NCI-H1105 (cell line): ENCODE measurements at places on chromosomes 2 and 18.

DNA sequence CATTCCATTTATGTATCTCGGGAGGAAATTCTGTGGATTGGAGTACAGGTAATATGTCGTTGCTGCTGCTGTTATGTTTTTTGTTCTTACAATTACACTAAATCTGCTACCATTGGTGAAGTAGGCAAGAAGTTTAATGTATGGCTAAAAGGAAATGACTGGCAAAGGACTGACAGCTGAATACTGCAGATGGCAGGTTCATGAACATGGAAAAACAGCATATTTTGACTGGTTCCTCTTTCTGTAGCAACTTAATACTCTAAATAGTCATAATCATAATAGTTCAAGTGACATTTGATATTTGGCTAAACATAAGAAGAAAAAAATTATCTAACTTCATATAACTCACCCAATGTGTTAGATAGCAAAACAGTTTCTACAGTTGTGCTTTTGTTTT, 84.5 kb upstream of the PGAP1 start:
- no peak for DNase-seq

DNA sequence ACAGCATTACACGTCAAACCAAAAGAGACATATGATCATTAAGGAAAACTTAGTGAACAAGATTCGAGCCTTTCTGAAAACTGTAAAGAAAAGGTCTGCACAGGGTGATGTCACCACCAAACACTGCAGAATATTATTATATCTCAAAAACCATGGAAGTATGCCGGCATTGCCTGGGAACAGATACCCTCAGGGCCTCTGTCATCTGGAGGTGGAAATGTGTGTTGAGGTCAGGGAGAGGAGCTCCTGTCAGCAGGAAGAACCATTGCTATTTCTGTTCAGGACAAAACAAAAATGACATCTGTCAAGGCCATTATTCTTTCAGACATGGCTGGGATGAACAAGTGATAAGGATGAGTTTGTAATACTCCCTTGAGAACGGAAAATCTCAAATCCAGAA, 365.9 kb upstream of the TRIB2 start:
- DNase-seq, result no peak

DNA sequence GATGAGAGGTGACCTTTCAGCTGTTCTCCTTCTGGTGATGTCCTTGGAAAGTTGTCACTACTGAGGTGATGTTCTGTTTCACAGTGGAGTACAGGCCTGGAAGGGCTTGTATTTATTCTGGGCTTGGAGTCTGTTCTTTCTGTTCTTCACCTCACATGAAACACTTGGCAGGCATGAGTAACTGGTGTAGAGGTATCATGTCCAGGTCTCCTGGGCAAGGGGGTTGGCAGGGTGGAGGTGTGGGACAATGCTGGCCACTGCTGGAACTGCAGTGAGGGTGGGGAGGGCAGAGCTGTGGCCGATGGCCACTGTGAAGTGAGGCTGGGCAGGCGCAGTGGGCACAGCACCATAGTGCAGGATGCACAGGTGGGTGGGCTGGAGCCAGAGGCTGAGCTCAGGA, 35.4 kb downstream of the PLEKHB2 start:
- DNase-seq, result no peak

GRCh38 chr2:149021761-149022160, 16.7 kb upstream of the LYPD6B start:
- no peak for DNase-seq

DNA sequence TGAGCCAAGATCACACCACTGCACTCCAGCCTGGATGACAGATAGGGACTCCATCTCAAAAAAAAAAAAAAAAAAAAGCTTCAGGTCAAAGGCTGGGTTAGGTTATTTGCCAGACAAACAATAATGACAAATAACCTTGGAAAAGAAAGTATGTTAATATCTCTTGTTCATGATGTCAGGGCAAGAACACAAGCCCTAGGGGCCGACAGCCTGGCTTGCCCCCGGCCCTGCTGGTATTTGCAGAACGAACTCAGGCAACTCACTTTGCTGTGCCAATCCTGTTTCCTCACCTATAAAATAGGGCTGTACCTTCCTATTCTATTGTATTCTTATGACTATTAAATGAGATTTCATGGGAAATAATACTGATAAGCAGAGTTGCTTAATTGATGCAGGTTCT, 75.4 kb upstream of the CDC42EP3 start:
- DNase-seq, result no peak

- DNase-seq, result no peak
Observed at GRCh38 chr2:52613064-52613463, 1154.5 kb upstream of the CHAC2 start.

DNA sequence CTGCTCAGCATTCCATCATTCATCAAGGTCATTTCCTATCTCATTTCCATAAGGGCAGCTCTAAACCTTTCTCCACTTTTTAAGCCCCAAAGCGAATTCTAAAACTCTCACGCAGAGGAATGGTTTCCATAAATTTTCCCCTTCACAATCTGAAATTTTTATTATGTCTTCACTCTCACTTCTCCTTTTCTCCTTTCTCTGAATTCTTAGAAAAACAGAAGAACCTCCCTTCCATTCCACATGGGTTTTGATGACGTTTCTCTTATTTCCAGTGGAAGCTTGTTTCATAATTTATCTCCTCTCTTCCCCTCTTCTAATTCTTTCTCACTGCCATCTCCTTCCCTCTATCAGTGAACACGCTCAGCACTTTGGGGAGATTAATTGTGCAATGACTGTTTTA, 97.3 kb downstream of the SPATS2L start:
- DNase-seq, result no peak

GRCh38 chr2:238389988-238390589, 36.6 kb upstream of the ASB1 start:
- DNase-seq, result peak; percentile 84

- no peak for DNase-seq
Observed at GRCh38 chr2:108229875-108230274, 9.9 kb upstream of the SULT1C3 start.

GRCh38 chr2:100237770-100238169, 84.5 kb downstream of the LONRF2 start:
- no peak for DNase-seq

DNA sequence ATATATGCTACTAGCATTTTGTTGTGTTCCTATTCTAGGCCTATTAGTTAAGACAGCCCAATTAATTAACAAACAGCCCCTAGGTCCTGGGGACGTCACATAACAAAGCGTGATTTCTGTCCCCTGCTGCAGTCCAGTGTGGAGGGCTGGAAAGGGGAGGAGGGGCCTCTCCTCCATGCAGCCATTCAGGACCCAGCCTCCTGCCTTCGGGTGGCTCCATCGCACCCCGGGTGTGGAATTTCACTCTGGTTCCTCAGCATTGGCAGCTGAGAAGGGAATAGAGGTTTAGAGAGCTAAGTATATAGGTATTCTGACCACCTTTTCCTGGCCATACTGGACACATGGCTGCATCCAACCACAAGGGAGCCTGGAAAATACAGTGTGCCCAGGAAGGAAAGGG, 42.4 kb downstream of the MC2R start:
- DNase-seq, result no peak

DNA sequence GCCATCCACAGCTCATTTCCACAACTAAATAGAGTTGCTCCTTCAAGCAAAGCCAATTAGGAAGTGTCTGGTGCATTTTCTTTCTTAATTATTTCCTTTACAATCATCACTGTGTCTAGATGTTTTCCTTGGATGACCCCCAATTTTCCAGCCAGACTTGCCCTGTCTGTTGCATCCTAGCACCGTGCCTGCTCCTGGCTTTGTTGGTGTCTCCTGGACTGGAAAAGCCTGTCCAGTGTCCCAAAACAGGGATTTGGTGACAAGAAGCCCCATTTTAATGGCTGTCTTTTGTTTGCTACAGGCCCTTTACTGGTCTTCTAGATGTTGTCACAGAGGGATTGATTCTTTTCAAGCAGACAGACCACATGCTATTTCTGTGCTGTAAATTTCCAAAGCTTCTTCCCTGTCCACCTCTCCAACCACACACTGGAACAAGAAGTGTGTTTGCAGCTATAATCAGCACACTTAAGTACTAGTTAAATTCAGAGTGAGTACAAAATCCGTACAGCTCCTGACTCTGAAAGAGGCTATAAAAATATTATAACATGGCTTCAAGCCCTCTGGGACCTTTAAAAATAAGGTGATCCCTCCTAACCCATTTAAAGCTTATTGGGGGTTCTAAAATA, 38.4 kb downstream of the RNF144A start:
- DNase-seq, result no peak

GRCh38 chr2:38394041-38394440, 17.0 kb upstream of the ATL2 start:
- DNase-seq, result no peak

DNA sequence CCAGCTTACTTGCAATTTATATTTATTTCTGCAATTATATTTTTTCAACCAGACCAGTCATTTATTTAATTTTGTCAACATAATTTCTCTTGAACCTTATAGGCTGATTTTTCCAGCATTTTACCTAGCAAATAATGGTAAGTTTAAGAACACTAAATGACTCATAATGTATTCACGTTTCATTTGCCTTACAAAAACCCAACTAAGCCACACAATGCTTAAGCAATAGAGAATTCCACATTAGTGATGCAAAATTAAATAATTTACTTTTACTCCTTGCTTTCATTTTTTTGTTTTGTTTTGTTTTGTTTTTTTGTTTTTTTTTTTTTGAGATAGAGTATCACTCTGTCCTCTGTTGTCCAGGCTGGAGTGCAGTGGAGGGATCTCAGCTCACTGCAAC, 110.4 kb upstream of the VRK2 start:
- DNase-seq, result no peak

DNA sequence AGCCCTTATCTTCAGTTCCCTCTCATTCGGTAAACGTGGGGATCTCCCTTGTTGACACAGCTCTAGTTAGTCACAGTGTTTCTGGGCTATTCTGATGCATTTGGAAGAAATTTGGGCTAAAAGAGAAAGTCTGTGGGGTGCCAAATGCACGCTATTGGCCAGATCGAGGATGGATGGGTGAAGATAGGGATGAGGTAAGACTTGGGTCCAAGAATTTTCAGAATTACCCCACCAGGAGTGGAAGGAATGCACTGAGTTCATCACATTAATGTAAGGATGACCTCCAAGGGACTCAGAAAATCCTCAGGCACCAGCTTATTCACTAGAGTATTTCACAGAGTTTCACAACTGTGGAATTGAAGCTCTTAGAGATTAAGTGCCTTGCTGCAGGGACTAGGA, 49.3 kb downstream of the NRP2 start:
- DNase-seq, result no peak

DNA sequence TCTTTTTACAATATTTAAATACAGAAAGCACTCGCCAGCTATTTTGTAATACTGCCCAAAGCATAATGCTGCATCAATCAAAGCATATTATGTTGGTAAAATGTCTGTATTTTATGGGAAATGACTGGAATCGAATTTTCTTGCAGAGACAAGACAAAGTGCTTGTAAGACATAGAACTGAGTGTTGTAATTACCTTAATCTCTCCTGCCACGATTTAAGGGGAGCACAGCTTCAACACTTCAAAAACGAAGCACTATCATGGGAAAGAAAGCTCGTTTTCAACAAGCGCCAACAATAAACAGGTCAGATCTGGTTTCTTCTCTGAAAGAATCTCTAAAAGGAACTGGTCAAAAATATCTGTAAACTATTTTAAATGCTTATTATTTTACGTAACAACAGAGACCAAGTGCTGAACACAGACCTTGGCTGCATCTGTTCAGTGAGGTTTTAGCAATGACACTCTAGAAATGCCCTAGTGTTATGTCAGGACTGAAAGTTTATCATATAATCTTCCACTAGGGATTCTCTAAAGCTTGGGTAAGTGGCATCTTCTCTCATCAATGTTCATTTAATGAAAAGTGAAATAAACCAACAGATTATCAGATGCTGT, 19.0 kb downstream of the RND3 start:
- no peak for DNase-seq

- no peak for DNase-seq
Observed at GRCh38 chr2:53452400-53452799, 315.2 kb upstream of the CHAC2 start.

GRCh38 chr18:22961156-22961555, 28.0 kb downstream of the RBBP8 start:
- DNase-seq, result no peak

DNA sequence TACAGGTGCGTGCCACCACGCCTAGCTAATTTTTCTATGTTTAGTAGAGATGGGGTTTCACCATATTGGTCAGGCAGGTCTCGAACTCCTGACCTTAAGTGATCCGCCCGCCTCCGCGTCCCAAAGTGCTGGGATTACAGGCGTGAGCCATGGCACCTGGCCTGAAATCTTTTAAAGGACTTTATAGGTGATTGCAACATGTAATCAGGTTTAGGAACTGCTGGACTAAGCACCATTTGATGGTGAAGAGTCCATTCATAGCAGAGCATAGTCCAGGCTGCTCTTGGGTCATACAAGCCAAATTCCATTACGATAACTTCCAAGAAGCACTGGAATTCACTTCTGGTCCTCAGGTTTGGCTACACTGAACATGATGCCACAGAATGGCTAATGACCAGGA, 200.6 kb upstream of the SMAD2 start:
- no peak for DNase-seq

- DNase-seq, result no peak
Observed at GRCh38 chr2:29323961-29324360, 208.7 kb downstream of the CLIP4 start.

DNA sequence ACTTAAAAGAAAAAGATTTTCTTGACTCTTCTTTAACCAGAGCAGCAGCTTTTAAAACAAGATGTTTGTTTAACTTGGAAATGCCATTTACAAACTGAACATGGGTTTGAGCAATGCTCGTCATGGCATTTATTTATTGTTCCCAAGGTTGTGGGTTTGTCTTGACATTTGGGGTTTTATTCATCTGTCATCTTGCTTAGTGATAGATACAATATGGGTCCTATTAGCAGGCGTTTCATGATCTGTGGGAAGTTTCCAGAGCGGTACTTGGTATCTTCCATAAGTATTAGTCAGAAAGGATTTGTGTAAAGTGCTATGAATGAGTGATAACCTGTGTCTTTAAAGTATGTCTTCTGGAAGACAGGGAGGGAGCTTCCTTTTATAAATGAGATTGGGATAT, 29.9 kb upstream of the MGAT5 start:
- no peak for DNase-seq

DNA sequence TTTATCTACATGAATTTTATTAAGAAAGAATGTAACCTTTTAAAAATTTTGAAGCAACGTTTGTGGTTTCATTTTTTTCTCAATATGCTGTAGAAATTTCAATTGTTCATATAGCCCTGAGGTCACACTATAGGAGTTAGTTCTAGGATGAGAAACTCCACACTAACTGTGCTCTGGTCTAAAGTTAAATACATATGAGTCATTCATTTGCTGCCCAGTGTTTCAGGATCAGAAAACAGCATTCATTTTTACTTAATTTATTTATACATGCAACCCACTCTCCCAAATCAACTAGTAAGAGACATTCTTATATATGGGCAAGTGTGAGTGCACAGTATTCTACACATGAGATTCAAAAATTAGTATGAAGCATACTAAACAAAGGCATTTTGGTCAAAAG, 137.9 kb downstream of the DOCK10 start:
- DNase-seq, result no peak

DNA sequence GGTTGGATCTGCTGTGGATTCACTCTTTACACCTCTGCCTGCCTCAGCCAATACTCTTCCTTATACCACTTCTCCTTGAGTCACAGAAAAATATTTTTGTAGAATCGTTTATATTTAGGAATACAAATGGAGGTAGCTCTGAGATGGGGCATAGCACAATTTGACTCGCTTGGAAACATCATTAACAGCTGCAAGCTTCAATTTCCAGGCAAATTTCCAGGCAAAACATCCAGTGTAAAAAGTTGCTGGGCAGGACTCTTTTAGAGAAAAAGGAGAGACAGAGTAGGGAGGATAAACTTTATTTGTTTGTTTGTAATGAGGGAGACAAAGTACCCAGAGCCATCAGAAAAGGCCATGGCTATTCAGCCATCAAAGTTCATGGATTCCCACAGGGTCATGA, 74.4 kb upstream of the SOX11 start:
- DNase-seq, result no peak

- DNase-seq, result no peak
Observed at GRCh38 chr2:171316755-171317337, 116.9 kb downstream of the METTL8 start.
